ENCODE measurements at places on chromosomes 3 and 15.

- DNase-seq: peak; percentile 87
Observed at GRCh38 chr3:52093756-52094545, 37.6 kb upstream of the DUSP7 start.

GRCh38 chr3:114216186-114216970 lies 21.0 kb downstream of the ZNF80 start:
- no peak for DNase-seq

DNA sequence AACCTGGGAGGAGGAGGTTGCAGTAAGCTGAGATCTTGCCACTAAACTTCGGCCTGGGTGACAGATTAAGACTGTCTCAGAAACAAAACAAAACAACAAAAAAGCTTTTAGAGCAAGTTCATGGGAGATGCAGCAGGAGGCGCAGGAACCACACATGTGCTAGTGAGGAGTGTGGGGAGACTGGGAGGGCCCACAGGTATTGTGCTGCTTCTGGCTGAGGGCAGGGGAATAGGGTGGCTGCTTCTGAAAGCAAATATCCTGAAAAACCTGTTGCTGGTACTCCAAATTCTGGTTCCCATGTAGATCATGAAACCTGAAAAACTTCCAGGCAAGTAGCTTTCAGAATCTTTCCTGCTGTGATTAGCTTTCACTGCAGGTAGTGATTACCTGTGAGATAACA lies 22.1 kb downstream of the TYRO3 start:
- no peak for DNase-seq

GRCh38 chr3:31922962-31923361 lies 58.1 kb downstream of the OSBPL10 start:
- no peak for DNase-seq

- DNase-seq: no peak
Observed at GRCh38 chr3:11625376-11626083, 18.2 kb downstream of the VGLL4 start.

DNA sequence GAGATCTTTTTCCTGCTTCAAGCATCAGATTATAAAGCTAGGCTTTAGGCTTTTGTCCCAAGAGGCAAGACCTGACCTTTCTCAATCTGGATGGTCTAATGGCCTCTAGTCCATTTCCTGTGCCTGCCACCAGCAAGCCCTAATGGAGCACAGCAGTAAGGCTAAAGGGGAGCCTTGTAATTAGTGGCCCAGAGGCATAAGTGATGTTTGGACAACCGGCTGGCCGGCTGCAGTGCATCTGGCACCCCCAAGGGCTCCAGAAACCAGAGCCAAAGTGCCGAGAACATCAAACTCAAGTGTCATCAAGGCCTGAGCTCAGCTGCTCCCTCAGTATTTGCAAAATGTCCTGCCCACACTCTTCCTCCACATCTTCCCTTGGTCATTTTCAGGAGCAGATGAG lies 31.9 kb upstream of the RTP4 start:
- no peak for DNase-seq

GRCh38 chr3:44865272-44866035 lies 3.7 kb downstream of the TMEM42 start:
- no peak for DNase-seq

DNA sequence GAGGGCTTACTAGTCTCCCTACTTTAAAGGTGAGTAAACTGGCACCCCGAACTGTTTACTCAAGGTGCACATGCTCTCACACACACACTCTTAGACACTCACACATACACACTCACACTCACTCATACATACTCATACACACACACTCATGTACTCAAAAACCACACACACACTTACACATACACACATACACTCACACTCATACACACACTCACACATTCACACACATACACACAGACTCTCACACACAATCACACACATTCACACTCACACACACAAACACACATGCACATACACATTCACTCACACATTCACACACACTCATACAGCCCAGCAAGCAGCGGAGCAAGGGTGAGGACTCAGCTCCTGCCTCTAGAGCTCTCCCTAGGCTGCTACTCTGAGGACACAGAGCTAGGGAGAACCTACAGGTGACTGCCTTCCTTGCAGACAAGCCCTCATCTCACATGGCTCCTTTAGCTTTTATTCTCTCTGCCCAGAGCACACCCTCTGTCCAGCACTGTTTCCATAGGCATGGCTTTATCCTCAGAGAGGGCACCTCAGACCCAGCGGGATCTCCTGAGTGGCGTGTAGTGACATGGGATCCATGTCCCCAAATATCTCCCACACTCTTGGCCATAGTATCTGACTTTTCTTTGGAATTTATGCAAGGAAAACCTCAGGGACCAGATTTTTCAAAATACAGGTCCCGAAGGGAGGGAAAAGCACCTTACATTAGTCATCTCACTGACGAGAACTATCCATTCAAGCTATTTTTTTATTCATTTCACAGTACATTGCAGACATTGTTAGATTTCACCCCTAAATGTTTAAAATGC lies 26.2 kb upstream of the ATG7 start:
- no peak for DNase-seq

DNA sequence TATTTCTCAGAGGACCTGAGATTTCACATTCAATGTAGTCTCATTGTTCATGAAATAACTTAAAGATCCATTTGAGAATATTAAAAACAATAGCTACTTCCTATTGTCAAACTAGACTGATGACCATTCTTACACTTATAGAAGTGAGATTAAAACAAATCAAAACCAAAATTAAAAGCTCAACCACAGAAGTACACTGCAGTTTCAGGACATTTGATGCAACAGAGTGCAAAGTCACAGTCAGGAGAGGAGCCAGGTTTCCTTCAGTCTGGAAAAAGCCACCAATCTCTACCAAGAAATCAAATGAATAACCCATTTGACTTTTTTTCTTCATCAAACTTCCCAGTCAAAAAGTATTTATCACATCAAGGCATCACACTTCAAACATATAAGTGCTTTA lies 5.5 kb downstream of the CCPG1 start:
- no peak for DNase-seq

GRCh38 chr3:44439499-44440295 lies 37.8 kb downstream of the ZNF445 start:
- DNase-seq: no peak

- DNase-seq: no peak
Observed at GRCh38 chr15:71899674-71900073, 89.3 kb downstream of the NR2E3 start.

- DNase-seq: peak; percentile 38
Observed at GRCh38 chr3:49173116-49173791, 1.9 kb downstream of the KLHDC8B start.
